ENCODE measurements at places on chromosomes 5 and 9.

DNA sequence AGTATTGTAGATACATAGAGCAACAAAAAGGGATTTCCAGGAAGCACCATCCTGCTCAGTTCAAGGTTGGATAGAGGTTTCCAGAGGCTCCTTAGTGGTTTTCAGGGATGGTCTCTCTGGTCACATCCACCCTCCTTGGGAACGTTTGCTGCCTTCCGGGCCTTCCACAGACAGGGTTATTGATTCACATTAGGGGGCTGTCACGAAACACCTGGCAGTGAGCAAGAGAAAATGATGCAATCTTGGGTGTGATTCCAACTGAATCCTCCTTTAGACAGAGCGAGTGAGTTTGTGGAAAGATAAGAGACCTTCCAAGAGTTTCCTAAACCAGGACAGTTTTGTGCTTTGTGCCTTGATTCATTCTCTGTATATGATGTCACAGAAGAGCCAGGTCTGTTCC lies 43.8 kb upstream of the CTSL start:
- no peak for DNase-seq

DNA sequence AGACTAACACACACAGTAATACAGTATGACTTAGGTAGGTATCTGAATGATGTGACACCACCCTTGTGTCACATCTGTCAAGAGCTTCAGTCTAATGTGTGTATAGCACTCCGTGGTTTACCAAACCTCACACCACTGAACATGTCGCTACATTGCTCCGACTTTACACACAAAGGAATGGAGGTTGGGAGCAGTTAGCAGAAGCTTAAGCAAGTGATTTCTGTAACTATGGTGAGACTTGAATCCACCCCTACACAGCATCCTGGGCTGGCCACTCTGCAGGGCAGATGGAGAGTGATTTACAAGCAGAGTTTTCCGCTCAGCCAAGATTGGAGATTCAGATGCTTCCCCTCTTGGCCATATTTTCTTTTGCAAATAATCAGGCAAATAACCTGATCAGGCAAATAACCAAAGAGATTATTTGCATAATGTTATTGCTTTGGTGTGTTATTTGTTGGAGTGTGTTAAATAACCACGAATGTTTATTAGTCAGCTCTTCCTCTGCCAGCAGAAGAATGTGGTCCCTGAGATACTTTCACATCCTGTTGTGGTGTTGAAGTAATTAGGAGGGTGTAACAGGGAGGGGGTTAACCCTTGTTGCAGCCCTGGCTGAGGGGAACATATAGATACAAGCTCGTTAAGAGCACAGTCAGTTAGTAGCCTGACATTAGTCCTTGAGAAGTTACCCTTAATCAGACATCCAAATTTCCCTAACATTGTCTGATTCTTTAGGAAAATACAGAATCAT lies 92.8 kb downstream of the SNX18 start:
- no peak for DNase-seq

DNA sequence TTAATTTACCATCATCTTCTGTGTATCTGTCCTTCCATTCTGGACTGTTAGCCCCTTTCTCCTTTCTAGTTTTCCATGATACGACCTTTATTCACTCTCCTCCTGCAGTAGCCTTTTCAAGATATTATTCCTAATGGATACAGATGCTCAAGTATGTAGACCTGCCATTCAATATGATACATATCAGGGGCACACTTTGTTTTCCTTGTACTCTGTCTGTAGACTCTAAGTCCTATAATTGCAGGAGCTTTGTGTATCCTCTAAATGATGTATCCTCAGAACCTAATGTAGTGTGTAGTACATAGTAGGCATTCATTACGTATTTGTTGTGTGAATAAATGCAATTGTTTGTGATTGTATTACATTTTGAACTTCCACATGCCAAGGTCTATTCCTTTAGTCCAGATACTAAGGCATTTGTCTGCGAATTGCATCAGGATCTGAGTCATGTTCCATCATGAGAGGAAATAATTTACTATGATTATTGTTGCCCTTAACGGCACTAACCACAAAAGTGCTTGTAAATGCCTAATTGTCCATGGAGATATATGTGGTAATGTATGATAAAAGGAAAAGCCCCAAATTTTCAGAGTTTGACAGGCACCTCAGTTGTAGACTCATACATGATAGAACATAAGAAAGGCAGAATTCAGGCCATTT lies 57.1 kb upstream of the IZUMO3 start:
- no peak for DNase-seq

DNA sequence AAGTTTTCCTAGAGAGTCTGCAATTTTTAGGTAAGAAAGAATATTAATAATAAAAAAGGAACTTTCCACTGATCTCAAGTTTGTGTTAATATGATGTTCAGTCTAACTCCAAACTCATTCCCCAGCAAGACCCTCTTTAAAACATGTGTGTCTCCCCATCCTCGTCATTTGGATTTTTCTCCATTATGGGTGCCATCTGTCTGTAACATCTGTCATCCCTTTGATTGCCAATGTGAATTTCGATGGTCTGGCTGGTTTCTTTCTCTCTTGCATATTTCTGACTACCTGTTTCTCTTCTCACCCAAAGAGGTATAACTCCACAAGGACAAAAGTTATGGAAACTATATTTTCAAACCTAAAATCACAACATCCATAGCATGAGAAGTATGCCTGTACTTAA lies 4.4 kb downstream of the TAS2R1 start:
- no peak for DNase-seq

GRCh38 chr5:125595845-125596244 lies 827.4 kb upstream of the GRAMD2B start:
- DNase-seq, result no peak

GRCh38 chr9:95552814-95553546 lies 36.2 kb upstream of the PTCH1 start:
- no peak for DNase-seq

GRCh38 chr5:173808079-173808808 lies 79.9 kb upstream of the CPEB4 start:
- DNase-seq, result no peak

DNA sequence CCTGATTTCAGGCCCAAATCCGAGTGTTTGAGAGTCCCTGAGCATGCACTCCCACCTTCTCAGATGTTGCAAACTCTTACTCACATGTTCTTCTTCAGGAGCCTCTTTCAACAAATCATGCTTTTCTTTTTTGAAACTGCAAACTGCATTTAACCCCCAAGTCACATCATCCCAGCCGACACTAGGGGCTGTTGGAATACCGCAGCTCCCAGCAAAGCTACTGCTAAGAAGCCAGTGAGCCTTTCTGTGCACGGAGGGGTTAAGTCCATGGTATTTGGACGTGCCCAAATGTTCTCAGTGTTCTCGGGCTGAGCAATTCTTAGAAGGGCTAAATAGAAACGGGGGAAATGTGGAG lies 282.9 kb downstream of the NFIB start:
- no peak for DNase-seq
